ENCODE measurements at places on chromosomes 7 and 10.

- DNase-seq: no peak
Observed at GRCh38 chr7:131143869-131144268, 183.8 kb upstream of the MKLN1 start.

DNA sequence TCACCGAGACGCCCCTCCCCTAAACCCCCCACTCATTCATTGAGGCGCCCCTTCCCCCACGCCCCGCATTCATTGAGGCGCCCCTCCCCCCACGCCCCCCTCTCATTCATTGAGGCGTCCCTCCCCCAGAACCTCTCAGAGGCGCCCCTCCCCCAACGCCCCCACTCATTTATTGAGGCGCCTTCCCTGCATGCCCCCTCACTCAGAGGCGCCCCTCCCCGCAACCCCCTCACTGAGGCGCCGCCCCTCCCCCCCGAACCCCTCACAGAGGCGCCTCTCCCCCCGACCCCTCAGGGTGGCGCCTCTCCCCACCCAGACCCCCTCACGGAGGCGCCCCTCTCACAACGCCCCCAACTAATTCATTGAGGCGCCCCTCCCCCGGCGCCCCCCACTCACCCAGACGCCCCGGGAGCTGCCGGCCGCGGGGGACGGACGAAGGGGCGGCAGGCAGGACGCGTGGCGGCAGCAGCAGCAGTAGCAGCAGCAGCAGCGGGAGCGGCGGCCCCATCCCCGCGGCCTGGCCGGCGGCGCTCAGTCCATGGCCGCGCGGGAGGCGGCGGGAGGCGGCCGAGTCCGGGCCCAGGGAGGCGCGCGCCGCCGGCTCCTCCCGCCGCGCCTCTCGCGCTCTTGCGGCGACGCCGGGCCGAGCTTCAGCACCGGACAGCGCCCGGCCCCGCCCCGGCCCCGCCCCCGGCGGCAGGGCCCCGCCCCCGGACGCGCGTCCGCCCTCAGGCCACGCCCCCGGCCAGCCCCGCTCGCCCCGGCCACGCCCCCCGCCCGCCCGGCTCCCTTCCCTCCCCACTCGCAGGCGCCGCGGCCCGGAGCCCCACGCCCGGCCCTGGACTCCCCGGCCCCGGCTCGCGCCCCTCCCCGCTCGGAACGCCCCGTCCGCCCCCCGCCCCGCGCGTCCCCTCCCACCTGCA is at the start of gene PTPRN2:
Gene PTPRN2, minus strand, starts transcription at position 662 of the 923 bp plus-strand sequence.
- peak; percentile 19 for DNase-seq

GRCh38 chr10:42111076-42111475 is 527.3 kb downstream of the ZNF33B start:
- no peak for DNase-seq

DNA sequence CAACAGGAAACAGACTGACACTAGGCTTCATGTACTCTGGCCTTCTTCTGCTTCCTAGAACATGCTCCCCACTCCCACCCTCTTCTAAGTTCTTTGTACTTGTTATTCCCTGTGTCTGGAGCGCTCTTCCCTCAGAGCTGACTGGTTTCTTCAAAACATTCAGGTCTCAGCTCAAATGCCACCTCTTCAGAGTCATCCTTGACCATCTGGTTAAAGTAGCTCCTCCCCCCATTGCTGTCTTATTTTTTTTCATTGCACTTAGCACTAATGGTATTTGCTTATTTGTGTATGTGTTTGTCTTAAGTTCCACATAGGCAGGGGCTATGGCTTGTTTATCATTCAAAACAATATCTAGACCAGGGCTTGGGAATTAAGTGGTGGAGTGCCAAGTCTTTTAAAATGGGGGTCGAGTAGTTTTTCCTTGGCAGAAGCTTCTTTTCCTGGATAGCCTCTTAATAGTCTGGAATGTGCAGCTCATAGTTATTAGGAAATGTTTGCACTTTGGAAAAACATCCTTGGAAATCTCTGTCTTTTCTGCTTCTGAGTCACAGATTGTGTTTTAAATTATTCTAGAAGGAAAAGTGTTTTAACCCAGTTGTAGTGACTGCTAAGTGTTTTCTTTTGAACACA is 60.0 kb downstream of the RALA start:
- DNase-seq: no peak

DNA sequence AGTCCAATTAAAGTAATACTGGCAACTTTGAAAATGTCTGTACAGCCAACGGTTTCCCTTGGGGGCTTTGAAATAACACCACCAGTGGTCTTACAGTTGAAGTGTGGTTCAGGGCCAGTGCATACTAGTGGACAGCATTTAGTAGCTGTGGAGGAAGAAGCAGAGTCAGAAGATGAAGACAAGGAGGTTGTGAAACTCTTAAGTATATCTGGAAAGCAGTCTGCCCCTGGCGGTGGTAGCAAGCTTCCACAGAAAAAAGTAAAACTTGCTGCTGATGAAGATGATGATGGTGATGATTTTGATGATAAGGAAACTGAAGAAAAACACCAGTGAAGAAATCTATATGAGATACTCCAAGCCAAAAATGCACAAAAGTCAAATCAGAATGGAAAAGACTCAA is 72.2 kb downstream of the ZNF783 start:
- DNase-seq: no peak

DNA sequence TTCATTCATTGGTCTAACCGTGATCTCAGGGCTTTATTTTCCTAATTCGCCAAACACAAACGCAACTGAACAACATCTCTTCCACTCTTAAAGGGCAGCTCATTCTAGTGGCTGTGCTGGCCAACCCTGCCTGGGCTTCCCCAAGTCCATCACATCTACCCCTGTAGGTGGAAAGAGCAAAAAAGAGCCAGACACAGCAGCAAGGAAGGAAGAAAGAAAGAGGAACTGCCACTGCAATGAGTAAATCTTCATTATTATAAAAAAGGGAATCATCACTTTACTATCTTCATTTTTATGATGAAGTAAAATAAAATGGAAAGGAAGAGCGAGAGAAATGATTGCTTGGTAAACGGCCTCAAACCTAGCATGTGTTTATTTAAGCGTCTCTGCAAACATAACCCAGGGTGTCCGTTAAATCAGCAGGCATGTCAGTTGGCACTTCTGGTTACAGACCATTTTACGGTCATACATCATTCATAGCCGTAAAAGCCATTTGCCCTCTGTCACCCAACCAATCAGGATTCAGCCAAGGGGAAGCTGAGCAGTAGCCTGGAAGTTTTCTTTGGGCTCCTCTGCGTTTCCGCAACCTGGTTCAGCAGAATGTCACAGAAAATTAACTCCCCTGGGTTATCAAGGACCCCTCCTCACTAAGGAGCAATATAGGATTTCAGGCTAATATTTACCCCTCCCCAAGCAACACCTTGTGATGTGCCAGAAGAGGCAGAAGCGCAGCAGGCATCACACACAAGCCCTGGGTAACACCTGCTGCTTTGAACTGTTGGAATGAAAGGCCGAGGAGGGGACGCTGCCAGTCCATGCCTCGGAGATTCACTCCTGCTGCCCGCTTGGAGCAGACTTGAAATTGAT is 234.0 kb downstream of the SNX10 start:
- peak; percentile 98 for DNase-seq

- no peak for DNase-seq
Observed at GRCh38 chr10:113609704-113610108, 54.1 kb downstream of the NRAP start.

GRCh38 chr7:18320422-18320821 is 175.1 kb upstream of the HDAC9 start:
- no peak for DNase-seq

- no peak for DNase-seq
Observed at GRCh38 chr7:66905689-66906088, 15.3 kb upstream of the TMEM248 start.

- DNase-seq: no peak
Observed at GRCh38 chr10:117514971-117515370, 27.6 kb upstream of the EMX2 start.

GRCh38 chr7:50664461-50664922 is 99.3 kb upstream of the DDC start:
- DNase-seq: no peak

GRCh38 chr7:75662579-75663301 is 76.0 kb downstream of the HIP1 start:
- DNase-seq: no peak
